ENCODE measurements at places on chromosomes 5 and 9.

GRCh38 chr5:178383919-178384815 lies 151.6 kb upstream of the PHYKPL start:
- no peak for DNase-seq

DNA sequence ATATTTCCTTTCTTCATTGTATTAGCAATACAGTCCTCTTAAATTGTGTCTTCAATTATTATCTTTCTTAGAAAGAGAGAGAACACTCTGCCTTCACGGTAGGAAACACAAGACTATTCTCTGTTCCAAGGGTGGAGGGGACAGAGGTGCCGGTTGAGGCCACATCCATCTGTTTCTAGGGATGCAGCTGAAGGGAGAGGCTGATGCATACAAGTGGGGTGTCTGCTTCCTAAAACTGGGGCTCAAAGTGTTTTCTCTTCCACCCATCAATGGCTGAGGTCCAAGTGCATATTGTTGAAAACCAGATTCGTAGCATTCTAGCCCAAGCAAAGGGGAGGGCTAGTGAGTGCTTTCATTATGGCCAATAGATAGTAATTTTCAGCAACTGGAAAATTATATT lies 9.5 kb downstream of the IRX2 start:
- no peak for DNase-seq

DNA sequence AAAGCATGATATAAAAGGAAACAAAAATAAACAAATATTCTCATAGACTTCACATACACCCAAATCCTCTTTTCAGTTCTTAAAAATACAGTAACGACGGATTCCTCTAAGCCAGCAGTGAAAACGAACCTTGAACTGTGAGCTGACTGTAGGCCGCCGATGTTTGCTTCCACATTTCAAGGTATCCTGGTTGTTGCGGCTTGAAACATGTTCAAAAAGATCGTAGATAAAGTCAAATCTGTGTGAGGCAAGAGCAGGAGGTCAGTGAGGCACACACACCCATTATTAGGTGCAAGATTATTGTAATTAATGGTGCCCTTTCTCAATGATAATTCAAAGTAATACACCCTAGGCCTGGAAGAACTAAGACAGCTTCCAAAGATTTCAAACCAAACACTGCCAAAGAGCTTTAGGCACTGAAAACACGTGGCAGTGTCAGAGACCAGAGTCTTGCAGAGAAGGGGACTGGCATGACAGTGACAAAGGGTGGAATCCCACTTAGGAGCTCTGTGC lies 141.2 kb upstream of the RETREG1 start:
- no peak for DNase-seq

DNA sequence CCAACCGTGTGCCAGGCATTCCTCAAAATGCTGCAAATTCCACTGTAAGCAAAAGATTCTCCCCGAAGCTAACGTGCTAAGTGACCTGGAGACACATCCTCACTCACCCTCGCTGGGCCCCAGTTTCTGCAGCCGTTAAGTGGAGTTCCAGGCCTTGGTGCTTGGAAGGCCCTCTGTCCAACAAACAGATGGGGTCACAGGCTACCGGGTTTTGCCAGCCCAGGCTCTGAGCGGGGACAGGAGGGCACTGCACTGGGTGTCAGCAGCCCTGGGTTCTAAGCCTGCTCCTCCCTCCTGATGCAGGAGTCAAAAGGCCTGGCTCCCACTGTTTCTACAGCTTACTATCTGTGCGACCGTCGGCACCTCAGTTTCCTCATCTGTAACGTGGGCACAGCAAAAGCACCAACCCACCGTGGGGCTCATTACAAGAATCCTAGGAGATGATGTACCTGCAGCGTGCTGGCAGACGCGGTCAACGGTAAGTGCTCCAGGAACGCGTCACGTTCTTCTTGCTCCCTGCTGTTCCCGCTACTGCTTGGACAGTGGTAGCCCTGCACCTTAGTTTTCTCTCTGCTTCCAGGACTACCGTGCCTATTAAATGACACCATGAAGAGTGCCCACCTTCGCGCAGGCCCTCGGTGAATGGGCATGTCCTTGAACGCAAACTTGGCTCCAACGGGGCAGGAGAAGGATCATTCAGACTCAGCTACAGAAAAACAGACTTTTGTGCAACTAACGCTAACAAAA lies 84.8 kb downstream of the ADAMTS2 start:
- no peak for DNase-seq

DNA sequence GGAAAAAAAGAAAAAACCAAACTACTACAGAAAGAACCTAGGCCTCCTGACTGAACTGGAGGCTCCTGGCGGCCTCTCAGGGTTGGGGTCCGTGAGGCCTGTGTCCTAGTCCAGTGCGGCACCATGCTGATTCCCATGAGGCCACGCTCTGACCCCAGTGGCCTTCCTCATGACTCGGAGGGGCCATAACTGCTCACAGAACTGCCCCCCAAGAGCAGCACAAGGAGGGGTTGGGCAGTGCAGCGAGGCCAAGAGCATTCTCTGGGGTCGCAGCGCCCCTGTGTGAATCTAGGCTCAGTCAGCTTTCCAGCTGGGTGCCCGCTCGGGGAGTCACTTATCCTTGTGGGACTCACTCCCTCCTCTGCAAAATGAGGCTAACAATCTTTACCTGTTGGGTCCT lies 79.3 kb upstream of the FBXW11 start:
- no peak for DNase-seq

GRCh38 chr9:127608104-127608966 lies 3.7 kb upstream of the STXBP1 start:
- DNase-seq, result no peak

DNA sequence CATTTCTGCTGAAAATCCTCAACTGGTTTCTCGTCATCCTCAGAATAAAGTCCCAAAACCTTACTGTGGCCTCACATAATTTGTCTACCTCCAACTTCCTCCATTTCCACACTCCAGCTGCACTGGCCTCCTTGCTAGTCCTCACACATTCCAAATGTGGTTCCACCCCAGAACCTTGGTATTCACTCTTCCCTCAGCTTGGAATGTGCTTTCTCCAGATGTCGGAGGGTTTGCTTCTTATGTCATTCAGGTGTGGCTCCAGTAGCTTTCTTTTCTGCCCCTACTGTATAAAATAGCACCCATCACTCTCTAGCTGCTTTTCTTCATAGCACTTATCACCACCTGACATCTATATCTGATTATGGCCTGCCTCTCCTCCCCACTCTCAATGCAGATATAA lies 102.5 kb upstream of the IFNK start:
- no peak for DNase-seq

GRCh38 chr9:110344821-110345220 lies 7.2 kb upstream of the TXNDC8 start:
- peak; percentile 18 for DNase-seq

DNA sequence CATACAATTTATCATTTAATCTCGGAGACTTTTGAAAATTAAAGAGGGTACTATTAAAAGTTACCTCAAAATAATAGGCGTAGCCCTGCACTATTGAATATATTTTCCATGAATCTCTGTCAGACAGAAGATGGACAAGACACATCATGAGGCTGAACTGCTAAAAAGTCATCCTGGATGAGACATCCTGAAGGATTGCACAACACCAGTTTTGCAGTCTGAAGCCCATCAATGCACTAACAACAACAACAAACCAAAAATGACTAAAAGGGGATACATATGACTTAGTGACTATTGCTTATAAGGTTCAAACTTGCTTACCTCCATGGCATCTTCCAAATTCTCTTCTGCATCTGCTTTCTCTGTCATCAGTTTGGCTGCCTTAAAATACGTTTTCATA lies 15.7 kb downstream of the LMBRD2 start:
- no peak for DNase-seq
